ENCODE measurements at places on chromosomes 5 and 9.

GRCh38 chr5:34491251-34491620 lies 164.9 kb upstream of the RAI14 start:
- DNase-seq = no peak

- DNase-seq = peak; percentile 63
Observed at GRCh38 chr9:116806075-116806474, 119.0 kb downstream of the TRIM32 start.

DNA sequence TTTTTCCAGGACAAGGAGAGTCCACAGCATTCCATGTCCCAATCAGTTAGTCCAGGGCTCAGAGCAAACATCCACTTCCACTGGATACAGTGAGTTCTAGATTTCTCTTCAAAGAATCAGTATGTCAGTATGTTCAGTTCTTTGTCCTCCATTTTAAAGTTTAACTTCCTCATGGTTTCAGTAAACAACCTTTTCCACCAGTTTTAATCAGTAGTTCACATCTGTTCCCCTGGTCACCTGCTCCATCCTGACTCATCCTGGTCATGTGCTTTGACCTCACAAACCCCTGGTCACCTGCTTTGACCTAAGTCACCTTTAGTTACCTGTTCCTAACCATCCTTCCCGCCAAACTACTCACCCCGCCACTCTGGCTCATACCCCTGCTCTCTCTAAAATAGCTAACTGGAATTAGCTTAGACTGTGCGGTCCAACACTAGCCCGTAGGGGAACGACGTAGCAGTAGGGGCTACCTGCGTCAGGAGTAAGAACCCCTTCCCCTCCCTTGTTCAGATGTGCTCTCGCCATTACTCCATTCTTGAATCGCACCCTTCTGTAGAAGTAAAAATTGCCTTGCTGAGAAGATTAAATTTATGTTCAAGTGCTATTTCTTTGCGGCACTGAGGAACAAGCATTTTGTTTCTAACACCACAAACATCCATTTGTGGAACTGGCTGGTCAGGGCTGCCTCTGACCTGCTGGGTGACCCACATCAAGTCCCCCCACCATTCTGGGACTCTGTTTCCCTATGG lies 5.5 kb downstream of the ENG start:
- DNase-seq = no peak

GRCh38 chr9:649128-650074 lies 192.1 kb upstream of the DMRT1 start:
- no peak for DNase-seq

- DNase-seq = peak; percentile 75
Observed at GRCh38 chr9:115167175-115167574, 49.2 kb upstream of the TNC start.
